ENCODE measurements at places on chromosomes 12 and 14.
A peak's percentile ranks its signal among the peaks of the same experiment; 100 is the strongest.

GRCh38 chr14:55074662-55075061, 23.2 kb downstream of the MAPK1IP1L start:
- DNase-seq: no peak

- no peak for DNase-seq
Measured at GRCh38 chr14:25680934-25681333, 631.0 kb upstream of the STXBP6 start.

DNA sequence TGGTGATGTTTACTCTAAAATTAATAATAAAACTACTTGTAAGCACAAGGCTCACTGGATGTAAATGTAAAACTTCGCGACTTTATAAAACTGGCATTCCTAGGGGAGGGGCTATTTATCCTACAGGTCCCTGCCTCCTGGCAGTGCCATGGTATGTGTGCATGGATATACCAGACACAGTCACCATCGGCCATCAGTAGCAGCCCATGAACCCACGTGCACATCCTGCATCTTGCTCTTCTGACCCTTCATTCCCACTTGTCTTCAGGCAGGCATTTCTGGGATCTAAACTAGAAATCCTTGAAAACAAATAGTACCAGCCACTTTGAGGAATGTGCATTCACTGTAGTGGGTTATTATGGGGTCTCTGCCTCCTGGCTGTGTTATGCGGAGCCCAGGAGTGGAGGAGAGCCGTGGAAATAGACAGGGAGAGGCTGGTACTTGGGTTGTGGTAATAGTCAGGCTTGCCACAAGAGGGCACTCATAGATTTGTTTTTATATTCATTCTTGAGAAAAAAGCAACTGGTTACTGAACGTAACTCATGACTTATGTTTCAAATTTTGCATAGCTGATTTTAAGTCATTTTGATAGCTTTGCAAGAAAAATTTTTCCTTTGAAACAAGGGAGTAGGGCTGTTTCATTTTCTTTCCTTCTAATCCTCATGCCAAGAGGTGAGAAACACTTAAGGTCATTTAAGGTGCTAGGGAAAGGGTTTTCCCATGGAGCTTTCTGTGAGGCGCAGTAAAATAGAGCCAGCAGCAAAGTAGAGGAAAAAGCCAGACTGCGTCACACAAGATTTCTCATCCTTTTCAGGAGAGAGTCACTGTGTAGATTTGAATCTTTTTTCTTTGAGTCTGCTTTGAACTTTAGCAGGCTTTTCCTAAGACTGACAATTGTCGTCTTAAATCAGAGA, 17.4 kb upstream of the GALNT16 start:
- DNase-seq: peak; percentile 40

DNA sequence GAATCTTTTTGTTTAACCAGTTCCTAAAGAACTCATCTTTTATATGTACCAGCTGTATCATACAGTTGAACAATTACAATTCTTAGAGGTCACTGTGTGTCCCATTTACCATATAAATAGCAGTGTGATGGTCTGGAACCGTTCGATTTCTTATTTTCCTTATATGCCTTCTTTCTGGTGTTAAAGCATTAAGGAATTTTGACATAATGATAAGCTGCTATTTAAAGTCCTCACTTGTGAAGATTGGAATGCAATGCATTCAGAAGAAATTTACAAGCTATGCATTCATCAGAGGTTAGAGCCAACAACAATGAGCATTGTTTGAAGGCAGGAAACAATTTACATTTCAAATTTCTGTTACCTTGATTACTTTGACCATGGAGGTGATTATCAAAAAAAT, 80.0 kb upstream of the PRICKLE1 start:
- DNase-seq: no peak

GRCh38 chr14:90986510-90986909, 73.9 kb downstream of the RPS6KA5 start:
- no peak for DNase-seq

- DNase-seq: no peak
Measured at GRCh38 chr12:69129564-69129963, 109.8 kb upstream of the CPSF6 start.

GRCh38 chr14:49479432-49479831, 106.7 kb downstream of the RPS29 start:
- no peak for DNase-seq

DNA sequence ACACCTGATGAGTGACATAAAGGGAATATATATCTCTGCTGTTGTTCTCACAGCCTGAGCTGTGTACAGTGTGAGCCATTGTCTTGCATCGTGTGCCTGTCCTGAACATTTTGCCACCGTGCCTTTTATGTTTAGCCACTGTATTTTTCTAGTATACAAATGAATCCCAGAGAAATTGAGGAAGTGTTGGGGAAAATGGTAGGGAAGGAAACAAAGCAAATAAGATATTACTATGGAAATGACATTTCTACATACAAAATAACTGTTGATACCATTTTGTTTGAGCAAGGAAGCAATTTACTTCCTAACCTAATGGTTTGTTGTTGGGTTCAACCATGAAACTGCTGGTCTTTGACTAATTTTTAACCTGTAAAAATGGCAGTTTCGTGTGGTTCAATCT, 5.5 kb downstream of the PSMA6 start:
- no peak for DNase-seq

DNA sequence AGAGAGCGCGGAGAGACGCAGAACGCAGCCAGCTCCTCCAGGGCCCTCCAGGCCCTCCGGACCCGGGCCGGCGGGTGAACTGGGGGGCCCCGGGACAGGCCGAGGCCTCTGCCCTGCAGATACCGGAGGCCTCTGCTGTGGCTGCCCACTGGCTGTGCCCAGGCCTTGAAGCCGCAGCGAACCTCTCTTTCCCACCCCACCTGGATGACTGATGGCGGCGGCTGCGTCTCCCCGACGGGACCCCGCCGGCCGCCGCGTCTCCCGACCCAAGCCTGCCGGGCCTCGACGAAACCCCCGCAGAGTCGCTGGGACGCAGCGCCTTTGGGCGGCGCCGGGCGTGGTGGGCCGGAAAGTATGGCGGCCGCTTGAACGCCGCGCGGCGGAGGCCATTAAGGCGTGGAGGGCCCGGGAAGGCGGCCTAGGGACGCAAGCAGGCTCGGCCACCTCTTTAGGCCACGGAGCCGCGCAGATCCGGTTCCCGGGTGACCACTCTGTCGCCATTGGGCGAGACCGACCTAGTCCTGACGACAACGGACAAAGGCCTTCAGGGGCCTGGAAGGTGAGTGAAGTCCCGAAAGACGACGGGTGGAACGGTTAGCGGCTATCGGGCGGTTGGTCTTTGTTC, 8.4 kb upstream of the ERGIC2 start:
- no peak for DNase-seq

GRCh38 chr12:92905258-92905810, 23.8 kb downstream of the EEA1 start:
- DNase-seq: no peak

- no peak for DNase-seq
Measured at GRCh38 chr14:68816183-68816942, 23.5 kb upstream of the ZFP36L1 start.

GRCh38 chr14:50364792-50365191, 31.9 kb downstream of the CDKL1 start:
- no peak for DNase-seq

- DNase-seq: no peak
Measured at GRCh38 chr14:84622357-84622756, 907.6 kb upstream of the FLRT2 start.

GRCh38 chr12:109724321-109724892, 10.8 kb downstream of the FAM222A start:
- DNase-seq: no peak

- no peak for DNase-seq
Measured at GRCh38 chr12:27905285-27906126, 67.0 kb downstream of the PTHLH start.

GRCh38 chr12:43840338-43840737, 4.5 kb downstream of the TMEM117 start:
- DNase-seq: no peak

DNA sequence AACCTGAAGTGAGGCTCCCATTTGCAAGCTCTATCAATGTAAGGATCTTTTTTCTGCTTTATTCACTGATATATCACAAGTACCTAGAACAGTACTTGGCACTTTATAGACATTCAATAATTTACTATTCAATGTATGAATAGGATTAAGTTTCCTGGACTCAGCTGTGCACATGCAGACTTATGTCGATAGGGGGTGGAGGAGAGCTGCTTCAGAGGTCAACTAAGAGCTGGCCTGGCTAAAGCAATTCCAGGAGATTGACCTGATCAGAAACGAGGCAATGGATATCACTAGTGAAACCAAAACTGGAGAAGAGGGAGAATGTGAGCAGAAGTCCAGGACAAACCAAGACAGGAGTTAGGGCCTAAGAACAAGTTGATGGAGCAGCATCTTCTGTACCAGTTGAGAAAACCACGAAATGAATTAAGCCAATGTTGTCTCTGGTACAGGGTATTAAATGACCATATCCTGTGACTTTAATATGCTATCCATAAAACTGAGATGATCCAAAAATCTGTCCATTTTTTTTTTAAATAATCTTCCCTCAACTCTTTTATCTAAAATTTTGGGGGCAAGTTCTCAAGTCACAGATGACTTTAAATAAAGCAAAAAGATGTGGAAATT, 169.2 kb downstream of the PIK3C2G start:
- no peak for DNase-seq

GRCh38 chr12:100138048-100138802, 4.4 kb downstream of the BLTP3B start:
- no peak for DNase-seq

GRCh38 chr14:36504771-36505175, 15.3 kb downstream of the NKX2-1 start:
- no peak for DNase-seq

Measured in non-pigmented ciliary epithelial cell (primary cell).